ENCODE measurements at places on chromosomes 16 and 17. TPM values are rescaled to one million over a fixed set of nuclear protein-coding genes. Genes with fewer than 3 reads are reported as not detected.

- DNase-seq: peak; percentile 41
These were observed 7.5 kb downstream of the SNTB2 start for GRCh38 chr16:69194488-69194887.

GRCh38 chr16:2960183-2961010, 3.7 kb upstream of the KREMEN2 start:
- no peak for DNase-seq

DNA sequence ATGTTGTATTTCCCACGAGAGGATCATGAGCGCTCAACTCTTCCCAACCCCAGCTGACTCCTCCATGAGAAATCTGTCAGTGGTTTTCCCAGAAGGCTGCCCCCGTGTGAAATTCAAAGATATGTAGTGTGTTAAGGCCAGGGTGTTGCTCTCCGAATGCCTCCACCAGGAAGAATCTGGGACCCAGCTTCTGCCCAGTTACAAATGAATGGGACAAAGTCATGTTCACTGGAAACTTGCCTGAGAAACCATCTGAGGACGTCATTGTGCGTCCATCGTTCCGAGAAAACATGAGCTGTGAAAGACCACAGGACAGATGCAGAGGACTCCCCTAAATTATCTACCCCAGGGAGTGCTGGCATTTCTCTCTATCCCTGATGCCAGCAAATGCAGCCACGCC, 86.0 kb downstream of the AIPL1 start:
- no peak for DNase-seq

- DNase-seq: no peak
These were observed 47.2 kb downstream of the ZFPM1 start for GRCh38 chr16:88500255-88500661.

DNA sequence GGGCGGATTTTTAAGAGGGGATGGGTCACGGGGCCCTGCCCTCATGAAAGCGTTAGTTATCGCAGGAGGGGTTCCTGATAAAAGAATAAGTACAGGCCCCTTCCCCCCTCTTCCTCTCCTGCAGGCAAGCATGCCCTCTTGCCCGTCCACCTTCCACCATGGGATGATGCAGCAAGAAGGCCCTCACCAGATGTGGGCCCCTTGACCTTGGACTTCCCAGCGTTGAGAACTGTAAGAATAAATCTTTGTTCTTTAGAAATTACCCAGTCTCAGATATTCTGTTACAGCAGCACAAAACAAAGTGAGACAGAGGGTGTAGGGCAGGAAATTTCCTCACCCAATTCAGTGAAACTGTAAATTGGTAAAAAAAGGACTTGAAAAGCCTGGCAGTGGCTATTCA, 27.8 kb upstream of the LCMT1 start:
- no peak for DNase-seq

GRCh38 chr17:78075545-78075944, 53.0 kb downstream of the TMC6 start:
- no peak for DNase-seq

DNA sequence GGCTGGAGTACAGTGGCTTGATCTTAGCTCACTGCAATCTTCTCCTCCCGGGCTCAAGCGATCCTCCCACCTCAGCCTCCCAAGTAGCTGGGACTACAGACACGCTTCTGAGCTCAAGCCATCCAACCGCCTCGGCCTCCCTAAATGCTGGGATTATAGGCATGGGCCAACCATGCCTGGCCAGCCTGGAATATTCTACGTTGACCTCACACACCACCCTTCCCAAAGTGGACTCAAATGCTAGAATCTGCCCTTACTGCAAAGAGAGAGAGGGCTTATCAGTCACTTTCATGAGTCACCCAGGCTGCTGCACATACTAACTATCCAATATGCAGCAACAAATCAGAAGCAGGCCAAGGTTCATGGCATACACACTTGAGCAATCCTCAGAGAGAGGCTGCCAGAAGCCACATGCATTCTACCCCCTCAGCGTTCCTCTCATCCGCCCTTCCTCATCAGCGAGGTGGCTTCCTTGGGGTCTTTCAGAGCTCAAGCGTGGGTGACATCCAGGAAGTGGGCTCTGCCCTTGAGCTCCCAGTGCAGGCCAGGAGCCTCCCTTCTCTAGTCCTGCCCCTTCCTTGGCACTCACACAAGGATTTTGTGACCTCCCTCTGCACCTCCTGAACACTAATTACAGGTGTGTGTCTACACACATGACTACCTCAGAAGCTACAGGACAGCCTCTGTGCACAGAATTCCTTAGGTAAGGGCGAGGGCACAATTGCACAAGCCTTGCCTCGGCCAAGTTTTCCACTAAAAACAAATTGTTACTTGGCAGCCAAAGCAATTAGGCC, 24.8 kb upstream of the SIAH1 start:
- DNase-seq: peak; percentile 94

DNA sequence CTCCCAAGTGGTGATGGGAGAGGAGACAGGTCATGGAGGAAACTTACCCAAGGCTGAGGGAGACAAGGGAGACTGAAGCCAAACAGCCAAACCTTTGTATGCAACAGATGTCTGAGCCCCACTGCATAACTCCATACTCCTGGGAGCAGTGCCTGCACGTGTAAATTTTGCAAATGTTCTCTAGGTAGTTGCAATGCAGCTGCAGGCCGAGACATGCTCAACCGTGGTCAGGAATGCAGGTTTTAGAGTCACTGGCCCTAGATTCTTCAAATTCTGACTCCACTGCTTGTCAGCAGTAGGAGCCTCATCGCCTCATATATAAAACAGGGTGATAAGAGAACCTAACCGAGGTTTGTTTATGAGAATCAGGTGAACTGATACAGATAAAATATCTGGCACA, 11.5 kb downstream of the DYNLRB2 start:
- no peak for DNase-seq

DNA sequence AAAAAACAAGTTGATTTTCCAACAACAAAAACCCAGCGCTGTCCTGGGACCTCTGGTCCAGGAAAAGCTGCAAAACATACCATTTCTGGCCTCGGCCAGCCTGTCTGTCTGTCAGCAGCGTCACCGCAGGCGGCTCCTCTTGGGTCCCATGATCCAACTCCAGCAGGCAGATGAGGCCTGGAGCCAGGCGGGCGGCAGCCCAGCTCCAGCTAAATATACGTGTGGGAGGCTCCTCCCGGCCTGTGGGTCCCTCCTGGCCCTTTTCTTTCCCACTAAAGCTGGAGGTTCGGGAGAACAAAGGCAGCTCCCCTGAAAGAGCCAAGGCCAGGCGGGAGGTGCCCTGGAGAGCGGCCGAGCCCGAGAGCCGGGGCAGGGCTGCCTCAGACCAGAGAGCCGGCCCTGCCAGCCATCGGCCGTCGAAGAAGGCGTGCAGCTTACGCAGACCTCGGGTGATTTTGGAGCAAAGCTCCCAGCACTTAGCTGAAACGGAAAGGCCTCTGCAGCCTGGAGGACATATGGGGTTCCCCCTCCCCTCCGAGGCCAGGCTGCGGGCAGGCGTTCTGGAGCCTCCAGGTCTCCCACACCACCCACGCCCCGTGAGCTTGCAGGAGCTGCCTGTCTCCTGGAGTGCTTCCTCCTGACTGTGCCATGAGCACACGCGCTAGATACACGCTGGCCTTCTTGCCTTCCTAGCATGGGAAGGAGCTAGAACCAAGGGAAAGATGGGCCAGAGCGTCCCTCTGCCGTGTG, 19.9 kb upstream of the JPH3 start:
- DNase-seq: peak; percentile 96

Gene TADA2A
- total RNA-seq: 16.9 TPM

Gene PRSS21
- total RNA-seq: not detected
